Stimulated activated CD8-positive, alpha-beta memory T cell treated with anti-CD3 and anti-CD28 coated beads, Interleukin-4, amount 100 ng/mL, for 1 hour (primary cell): ENCODE measurements at places on chromosomes 3 and 15.

GRCh38 chr15:93803421-93804152 lies 427.8 kb upstream of the MCTP2 start:
- no peak for DNase-seq

DNA sequence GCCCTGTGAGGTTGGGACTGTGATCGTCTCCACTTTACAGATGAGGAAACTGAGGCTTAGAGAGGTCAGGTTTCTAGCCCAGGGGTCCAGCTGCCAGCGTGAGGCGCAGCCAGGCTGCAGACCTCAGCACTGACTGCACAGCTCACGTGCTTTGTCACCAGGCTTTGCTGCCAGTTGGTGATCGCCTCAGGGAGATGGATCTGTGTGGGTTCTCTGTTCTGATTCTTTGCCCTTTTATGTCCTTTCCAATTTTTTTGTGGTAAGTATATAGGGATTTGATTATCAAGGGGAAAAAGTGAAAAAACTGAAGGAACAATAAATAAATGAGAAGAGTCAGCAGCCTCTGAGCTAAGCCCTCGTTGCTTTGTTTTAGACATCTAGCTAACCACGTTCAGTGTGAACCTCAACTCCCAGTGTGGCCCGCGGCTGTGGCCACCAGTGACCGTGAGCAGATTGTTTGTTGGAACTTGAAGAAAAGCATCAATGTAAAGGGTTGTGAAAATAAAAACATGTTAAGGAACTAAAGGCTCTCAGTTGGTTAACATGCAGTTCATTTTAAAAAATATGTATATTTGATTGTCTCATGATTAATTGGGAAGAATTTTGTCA lies 117.6 kb downstream of the PDE8A start:
- no peak for DNase-seq

DNA sequence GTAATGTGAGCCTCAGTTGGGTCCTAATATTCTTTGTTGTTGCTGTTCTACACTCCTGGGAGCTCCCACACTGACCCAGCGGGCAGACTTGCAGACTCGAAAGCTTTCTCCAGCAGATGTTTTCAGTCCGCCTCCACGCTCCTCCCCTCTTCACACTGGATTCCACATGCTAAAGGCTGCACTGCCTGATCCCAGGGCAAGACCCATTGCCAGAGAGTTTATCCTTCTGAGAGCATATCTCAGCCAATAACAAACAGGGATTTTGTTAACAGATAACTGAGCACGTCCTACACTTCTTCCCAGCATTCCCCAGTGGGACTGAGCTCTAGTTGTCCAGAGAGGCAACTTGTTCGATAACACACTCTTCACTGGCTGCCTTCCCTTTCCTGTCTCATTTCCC lies 8.0 kb upstream of the COL6A6 start:
- DNase-seq, result no peak

- no peak for DNase-seq
Observed at GRCh38 chr3:89165636-89166263, 58.3 kb downstream of the EPHA3 start.

DNA sequence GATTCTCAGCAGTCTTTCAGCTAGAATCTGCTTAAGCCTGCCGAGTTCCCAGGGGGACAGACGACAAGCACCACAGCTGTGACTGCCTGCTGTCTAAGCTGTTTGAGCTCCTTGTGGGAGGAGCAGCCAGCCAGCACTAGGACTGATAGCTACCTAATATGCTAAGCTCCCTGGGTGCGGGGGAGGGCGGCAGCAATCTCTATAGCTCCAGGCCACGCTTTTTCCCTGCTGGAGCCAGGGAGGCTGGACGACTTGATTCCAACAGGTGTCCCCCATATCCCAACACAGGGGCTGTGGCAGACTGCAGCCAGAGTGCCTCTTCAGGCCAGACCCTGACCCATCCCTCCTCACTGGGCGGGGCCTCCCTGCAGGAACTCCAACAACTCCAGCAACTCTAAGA lies 134.1 kb upstream of the ARPP21 start:
- DNase-seq, result no peak

GRCh38 chr3:7620401-7620800 lies 759.5 kb downstream of the GRM7 start:
- DNase-seq, result no peak

GRCh38 chr3:156218353-156218744 lies 98.0 kb downstream of the KCNAB1 start:
- no peak for DNase-seq

DNA sequence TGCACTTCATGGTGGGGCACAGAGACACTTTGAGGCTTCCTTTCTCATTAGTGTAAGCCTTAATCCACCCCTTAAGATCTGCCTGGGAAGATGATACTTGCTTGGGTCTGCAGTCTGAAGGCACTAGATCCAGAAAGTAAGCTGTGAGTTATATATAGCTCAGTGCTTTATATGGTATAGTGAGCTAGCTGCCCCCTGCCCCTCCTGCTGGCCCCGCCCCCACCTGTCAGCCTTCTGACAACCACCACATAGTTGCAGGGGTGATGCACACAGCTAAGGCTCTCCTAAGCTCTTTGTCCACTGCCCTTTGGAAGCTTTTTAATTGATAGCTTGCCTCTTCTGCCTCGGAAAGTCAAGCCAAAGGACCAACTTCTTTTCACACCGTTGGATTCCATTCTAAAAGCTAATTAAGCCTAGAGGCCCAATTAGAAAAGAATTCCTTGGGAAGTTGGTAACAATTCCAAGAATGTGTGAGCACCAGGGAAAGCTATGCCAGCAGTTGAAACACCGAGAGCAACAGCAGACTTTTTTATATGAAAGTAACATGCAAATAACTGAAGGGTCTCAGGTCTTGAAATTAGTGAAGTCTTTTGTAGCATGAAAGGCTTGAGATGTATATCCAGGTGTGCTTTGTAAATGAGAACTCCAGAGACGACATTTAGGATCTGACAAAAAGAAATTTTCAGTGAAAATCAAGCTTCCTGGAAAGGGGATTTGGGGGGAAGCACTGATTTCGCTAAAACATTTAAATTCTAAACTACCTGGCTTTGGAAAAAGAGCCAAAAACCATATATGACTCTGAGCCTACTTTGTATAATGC lies 2.3 kb downstream of the TPM1 start:
- DNase-seq, result no peak
